Stimulated activated CD4-positive, alpha-beta T cell treated with anti-CD3 and anti-CD28 coated beads, Interleukin-1b, Interleukin-23, amount 100 ng/mL, for 24 hours (primary cell): ENCODE measurements at places on chromosomes 5 and 9.

DNA sequence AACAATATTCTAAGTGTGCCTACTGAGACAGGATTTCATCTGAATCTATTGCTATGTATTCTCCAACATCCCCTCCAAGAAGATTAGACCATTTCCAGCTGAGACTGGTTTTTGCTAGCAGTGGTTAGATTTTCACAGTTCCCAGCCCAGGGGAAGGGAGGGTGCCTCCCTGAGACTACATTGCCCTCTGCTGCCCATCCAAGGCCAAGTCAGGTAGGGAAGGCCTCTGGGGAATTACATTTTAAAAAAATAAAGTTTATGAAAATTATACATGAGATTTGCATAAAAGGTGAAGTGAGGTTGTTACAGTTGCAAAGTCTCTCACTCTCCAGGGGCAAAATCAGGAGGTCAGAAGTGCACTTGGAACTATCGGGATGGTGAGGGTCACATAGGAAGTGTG, 28.0 kb upstream of the SYK start:
- no peak for DNase-seq

DNA sequence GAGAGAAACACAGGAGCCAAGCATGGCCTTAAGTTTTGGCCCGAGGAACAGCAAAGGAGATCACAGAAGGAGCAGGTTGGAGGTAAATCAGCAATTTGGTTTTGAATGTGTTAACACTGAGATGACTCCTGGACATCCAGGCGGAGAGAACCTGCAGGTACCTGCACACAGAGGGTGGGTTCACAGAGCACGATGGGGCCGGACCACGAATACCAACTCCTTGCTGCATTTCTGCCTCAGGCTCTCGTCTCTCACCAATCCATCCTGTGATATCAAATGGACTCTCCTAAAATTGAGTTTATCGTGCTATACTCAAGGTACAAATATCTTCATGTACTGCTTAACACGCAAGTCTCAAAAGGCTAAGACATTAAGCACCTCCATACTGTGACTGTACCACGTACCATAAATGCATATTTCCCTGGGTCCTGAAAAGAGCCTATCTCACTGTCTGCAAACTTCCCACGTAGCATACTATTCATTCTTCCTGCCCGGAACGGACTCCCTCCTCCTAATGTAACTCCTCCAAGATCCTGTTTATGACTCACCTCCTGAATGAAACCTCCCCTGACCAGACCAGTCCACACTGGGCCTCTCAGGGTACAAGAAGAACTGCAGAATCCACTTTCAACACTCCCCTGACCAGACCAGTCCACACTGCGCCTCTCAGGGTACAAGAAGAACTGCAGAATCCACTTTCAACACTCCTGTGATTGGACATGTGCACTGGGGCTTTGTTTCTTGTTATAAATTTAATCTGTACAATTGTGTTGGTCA, 380.8 kb upstream of the RFX3 start:
- DNase-seq = no peak

GRCh38 chr5:43168175-43168574, 23.9 kb upstream of the NIM1K start:
- no peak for DNase-seq

GRCh38 chr5:32285510-32286138, 27.1 kb downstream of the MTMR12 start:
- no peak for DNase-seq

GRCh38 chr5:74279244-74279643, 361.3 kb downstream of the ENC1 start:
- DNase-seq = no peak

- no peak for DNase-seq
These were observed 49.3 kb upstream of the SYNPO start for GRCh38 chr5:150590979-150591695.

- DNase-seq = no peak
These were observed 172.5 kb downstream of the FAM114A2 start for GRCh38 chr5:153866176-153866575.

- DNase-seq = no peak
These were observed 259.3 kb downstream of the TUSC1 start for GRCh38 chr9:25418974-25419373.

- no peak for DNase-seq
These were observed 1237.9 kb downstream of the CDH12 start for GRCh38 chr5:21615195-21615765.

GRCh38 chr5:159395202-159395601, 64.9 kb upstream of the IL12B start:
- DNase-seq = no peak

DNA sequence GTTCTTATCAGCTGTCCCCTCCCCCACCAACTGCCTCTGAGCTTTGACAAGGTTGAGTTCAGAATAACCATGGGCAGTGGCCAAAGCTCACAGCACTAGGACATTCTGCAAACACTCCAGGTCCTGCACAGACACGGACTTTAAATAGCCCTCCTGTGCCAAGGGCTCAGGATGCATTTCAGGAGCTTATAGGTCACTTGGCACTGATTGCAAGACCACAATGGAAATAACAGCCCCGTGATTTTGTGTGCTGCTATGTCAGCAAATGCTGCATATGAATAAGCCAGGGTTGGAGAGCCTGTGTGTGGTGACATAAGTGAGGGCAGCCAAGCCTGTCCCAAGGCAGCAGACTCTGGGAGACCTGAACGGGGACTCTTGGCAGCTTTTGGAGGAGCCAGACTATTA, 150.7 kb downstream of the DMRT2 start:
- DNase-seq = no peak

- no peak for DNase-seq
These were observed 20.9 kb upstream of the ADAM19 start for GRCh38 chr5:157596487-157596886.
